ENCODE measurements at places on chromosomes 5 and 9.

DNA sequence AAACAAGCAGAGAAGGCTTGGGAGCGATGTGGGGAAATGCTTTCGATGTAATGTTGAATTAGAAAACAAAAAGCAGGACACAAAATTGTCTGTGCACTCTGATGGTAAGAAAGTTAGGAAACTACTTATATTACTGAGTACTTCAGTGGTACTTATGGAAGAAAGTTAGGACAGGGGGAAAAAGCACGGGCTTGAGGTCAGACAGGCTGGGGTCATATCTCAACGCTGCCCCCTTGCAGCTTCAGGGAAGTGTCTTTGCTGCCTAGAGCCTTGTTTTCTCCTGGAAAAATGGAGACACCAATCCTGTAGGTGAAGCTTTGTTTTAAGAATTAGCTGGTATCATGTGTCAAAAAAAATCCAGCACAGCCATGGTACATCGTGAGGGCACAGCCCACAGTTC lies 23.0 kb downstream of the NEURL1B start:
- DNase-seq: no peak

GRCh38 chr5:142617416-142618129 lies 68.3 kb downstream of the FGF1 start:
- no peak for DNase-seq

GRCh38 chr9:114452219-114453165 lies 52.8 kb downstream of the WHRN start:
- no peak for DNase-seq

DNA sequence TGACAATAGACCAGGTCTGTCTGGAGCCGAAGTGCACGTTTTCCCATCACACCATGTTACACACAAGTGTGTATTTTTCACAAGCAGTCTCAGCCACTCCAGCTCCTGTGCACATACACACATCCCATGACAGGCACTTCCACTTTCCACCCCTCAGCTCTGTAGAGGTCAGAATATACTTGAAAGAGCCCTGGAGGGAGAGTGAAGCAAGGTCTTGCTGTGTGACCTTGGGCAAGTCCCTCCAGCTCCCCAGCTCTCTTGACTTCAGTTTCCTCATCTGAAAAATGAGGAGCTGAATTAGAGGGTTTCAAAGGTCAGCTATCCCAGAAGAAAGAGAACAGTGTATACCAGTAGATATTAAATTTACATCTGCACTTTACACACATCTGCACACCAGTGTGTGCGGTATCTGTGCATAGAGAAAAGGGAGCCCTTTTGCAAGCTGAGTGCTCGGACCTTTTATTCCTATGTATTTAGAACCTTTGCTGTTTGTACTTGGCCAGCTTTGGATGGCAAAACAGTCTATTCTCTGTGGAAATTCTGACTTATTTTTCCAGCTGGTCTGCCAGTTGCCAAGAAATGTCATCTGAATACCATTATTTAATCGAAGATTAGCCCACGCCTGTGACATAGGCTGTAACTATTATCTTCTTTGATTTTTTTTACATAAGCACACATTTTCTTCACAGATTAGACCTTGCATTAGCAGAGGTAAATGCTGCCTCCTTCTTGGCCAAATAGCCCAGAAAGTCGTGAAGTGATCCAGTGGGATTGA lies 528.0 kb downstream of the BNC2 start:
- DNase-seq: no peak

- DNase-seq: no peak
Measured at GRCh38 chr5:170154297-170154696, 48.6 kb downstream of the FOXI1 start.

DNA sequence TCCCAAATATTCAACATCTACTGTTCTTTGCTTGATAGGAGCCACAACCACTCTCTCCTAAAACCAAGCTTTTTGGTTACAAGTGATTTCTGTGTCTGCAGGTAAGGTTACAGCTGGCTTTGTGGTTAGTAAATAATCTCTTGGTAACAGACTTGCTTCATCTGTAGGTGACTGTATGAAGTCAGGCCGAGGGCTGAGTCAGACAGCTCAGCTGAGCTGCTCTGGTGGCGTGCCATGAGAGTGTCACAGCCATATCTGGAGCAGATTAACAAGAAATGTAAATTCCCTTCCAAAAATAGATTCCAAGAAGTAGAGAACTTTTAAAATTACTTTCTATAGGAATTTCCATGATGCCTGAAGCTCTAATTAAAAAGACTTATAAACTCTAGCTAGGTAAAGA lies 23.7 kb upstream of the TAS2R1 start:
- no peak for DNase-seq

- DNase-seq: no peak
Measured at GRCh38 chr5:139177809-139178588, 20.2 kb downstream of the SIL1 start.

DNA sequence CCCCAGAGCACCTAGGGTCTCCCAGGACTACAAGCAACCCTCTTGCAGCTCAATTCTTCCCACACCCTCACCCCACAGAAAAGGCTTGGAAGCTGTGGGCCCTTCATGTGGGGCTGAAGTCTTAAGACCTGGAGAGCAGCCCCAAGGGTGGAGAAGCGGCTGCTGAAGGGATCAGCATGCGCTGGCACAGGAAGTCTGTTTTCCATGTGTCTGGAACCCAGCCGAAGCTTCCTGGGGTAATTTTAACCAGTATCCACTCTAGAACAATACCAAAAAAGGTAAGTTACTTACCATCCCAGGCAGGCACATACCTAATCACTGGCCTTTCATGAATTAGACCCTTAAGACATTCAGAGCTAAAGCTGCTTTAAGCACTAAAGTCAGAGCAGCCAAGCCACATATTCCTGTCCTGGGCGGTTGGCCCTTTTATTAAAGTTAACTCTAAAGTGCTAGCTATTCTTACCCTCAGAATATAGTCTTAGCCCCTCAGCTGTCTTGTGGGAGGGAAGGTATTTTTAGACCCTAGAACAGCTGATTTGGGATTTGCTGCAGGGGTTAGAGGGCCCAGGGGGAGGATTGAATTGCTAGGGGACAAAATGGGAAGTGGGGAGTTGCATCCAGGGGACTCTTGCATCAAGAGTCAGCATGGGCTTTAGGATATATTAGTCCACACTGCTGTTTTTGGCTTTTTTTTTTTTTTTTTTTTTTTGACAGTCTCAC lies 6.9 kb downstream of the IL17B start:
- no peak for DNase-seq

DNA sequence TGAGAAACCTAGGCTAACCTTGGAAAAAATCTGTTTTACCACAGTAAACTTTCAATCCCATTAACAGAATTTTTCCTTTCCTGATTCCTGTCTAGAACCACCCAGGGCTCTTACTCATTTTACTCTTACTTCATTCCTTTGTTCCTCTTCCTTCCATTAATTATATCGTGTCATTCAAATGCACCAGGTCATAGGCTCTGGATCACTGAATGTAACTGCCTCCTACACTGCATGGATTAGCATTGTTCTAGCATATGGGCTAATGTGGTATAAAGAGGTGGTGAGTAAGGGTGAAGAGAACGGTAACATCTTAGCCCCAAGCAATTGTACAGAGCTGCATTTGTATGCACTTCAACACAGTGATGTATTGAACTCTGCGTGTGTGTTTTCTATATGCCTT lies 49.5 kb upstream of the SPINK5 start:
- DNase-seq: no peak

GRCh38 chr5:143733665-143734455 lies 78.1 kb upstream of the HMHB1 start:
- DNase-seq: no peak

GRCh38 chr5:3149899-3150298 lies 398.4 kb upstream of the IRX2 start:
- no peak for DNase-seq

- no peak for DNase-seq
Measured at GRCh38 chr5:24539613-24540012, 105.2 kb downstream of the CDH10 start.

DNA sequence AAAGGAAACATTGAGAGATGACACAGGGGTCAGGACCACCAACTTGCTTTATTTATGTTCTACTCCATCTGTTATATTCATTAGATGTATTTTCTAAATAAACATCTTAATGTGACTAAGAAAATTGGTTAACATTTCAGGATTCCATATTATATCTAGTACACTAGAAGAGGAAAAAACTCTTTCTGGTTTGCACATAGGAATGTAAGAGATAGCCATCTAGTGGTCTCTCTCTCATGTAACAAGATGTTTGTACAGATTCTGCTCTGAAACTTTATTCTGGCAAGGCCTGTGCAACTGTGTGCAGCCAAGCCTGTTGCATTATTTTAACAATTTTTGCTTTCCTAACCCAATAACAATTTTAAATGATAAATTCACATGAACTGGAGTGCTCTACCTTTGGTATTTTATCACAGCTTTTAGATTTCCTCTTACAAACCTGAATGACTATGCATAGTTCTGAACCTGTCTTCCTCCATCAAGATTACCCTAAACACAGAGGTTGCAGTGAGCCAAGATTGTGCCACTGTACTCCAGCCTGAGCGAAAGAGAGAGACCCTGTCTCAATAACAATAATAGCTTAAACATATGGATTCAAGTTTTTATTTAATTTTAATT lies 148.2 kb downstream of the GIN1 start:
- no peak for DNase-seq
